ENCODE measurements at places on chromosomes 3 and 15. TPM values are rescaled to one million over a fixed set of nuclear protein-coding genes. Genes with fewer than 3 reads are reported as not detected.

DNA sequence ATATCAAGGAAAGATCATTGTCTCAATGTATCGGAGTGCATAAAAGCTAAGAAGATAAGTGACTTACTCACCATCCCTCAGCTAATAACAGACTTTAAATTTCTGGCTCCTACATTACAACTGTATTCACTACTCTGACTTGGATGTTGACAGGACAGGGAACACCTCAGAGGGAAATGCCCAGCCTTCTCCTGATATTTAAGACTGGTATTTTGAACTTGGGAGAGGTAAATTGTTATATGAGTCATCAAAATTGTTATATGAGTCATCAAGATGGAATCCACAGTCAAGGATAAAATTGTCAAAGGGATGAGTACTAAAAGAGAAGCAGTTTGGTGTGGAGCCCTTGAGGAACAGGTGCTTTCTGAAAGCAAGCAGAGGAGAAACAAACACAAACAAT lies 961.4 kb downstream of the VGLL3 start:
- no peak for DNase-seq

GRCh38 chr3:133925960-133926735 lies 30.5 kb upstream of the RAB6B start:
- no peak for DNase-seq

GRCh38 chr3:194715022-194715800 lies 29.5 kb downstream of the FAM43A start:
- no peak for DNase-seq

DNA sequence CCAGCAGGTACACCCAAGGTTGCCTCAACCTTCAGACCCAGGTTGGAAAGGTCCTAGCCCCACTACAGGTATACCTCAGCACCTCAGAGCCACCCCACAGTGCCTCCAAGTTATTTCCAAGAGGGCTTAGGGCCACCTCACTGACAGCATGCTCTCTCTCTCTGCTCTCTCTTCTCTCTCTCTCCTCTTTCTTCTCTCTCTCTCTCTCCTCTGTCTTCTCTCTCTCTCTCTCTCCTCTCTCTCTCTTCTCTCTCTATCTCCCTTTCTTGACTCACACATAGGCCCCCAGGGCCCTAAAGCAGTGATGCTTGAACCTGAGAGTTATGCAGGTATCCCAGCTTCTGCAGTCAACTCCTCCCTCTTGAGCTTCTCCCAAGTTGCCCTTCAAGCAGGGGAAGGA lies 4.2 kb downstream of the CAV3 start:
- no peak for DNase-seq

- no peak for DNase-seq
Observed at GRCh38 chr3:4904811-4905695, 74.2 kb upstream of the BHLHE40 start.

DNA sequence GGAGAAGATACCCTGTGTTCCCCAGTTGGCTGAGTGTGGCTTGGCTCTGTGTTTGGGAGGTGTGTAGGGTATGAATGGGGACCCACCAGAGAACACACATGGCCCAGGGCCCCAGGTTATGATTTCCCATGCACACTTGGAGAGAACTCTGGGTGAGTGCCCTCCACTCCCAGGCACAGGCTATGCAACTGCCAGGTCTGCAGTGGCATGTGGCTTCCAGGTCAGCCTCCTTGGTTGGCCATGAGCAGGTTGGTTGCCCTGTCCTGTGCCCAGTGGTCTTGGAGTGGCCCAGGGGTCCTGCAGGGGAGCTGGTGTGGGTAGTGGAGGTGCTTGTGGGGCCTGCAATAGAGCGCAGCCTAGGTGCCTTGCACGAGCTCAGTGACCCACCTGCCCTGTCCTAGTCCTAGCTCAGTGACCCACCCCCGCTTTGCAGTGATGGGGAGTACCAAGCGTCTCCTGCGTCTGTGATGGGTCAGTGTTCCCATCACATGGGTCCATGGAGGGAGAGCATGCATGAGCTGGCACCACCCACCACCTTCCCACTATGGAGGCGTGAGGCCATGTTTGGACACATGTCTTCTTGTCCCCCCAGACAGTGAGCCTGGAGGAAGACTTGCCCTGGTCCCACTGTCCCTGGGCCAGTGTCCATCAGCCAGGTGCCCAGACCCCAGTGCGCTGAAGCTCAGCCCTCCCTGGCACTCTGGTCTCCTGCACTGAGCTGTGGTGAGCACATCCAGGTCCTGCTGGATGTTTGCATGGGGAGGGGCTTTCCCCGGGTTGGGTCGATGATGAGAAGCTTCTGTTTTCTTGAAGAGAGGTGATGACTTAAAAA lies 217.3 kb downstream of the SNRPN start:
- no peak for DNase-seq

DNA sequence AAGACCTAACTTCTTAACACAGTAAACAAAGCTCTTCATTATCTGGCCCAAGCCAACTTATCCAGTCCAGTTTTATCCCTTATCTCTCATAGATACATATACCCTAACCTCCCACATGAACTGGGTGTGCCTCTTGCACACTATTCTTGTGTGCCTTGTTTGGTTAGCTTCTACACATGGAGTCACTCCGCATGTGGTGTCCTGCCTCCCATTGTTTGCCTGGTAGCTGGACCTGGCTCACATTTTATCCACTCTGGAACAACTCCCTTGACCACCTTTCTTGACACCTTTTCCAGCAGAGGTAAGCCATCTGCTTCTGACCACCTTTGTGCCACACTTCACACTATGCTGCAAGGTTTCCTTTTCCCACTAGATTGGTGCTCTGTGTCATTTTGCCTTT lies 15.2 kb downstream of the TIPARP start:
- no peak for DNase-seq

- no peak for DNase-seq
Observed at GRCh38 chr3:29284497-29284896, 3.6 kb downstream of the RBMS3 start.

- DNase-seq, result no peak
Observed at GRCh38 chr3:184662187-184662586, 49.7 kb downstream of the MAGEF1 start.

DNA sequence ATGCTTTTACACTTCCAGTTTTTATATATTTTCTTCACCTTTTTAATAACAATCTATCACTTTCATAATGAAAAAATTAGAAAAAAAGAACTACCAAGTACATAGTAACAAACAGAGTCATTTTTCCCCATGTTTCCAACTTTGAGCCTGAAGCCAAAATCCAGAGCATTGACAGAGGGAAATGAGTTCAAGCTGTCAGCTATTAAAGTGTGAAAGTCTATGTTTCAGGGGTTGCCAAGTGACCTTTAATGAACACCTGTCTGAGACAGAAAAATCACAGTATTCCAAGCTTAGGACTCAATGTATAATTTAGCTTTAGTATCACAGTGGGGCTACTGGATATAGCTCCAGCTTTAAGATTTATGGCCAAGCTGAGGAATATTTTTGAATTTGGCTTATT lies 128.3 kb upstream of the GADL1 start:
- no peak for DNase-seq

GRCh38 chr3:183265834-183266417 lies 12.9 kb downstream of the B3GNT5 start:
- DNase-seq, result no peak

DNA sequence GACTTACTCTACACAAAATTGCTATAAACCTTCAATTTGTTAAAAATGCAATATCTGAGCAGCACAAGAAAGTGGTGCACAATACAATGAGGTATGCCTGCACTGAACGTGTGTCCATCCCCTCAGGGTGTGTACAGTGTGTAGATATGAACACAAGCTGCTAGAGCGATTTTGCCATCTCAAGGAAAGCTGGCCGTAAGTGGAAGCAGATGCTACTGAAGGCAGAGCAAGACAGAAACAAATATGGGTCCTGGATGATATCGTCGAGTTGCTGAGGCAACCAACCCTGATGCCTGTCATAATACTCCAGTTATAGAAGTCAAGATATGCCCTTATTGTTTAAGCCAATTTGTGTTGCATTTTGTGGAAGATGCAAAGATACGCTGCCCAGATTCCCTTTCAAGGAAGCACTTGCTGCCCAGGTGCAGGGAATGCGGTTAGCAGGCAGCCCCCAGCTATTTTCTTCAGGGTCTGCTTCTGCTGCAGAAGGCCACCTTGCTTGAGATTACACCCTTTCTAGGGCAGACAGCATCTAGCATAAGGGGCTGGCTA lies 25.8 kb upstream of the EHHADH start:
- no peak for DNase-seq

- DNase-seq, result peak; percentile 25
Observed at GRCh38 chr3:194730365-194730764, 44.7 kb downstream of the FAM43A start.

DNA sequence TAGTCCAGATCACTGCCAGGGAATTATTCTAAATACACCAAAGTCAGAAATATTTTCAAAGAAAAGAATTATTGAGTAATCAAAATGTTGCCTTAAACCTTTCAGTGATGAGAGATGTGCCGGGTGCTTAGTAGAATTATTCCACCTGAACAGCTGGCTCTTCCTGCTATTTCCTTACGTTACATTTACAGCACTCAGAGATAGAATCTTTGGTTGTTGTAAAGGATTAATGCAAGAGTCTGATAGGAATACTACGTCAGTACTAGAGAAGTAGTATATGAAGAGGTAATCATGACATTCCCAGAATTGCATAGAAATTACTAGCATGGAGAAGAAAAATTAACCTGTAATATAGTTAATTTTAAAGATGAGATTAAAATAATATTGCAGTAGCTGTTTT lies 50.9 kb upstream of the ZDHHC23 start:
- no peak for DNase-seq

DNA sequence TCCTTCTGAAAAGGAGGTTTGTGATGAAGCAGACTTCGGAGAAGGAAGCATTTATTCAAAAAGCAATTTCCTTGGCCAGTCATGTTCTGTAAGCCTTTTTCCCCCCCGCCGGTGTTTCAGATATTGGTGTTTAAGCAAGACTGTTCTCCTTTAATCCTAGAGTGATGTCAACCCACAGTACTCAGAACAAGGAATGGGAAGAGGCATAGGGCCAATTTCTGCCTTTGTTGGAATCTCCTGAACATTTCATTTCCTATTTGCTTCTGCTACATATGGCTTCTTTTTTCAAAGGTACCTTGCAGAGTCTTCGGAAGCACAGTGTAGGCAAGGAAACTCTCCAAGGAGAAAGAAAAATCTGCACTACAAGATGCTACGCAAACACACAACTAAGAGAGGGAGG lies 713.1 kb upstream of the CFAP20DC start:
- DNase-seq, result no peak

DNA sequence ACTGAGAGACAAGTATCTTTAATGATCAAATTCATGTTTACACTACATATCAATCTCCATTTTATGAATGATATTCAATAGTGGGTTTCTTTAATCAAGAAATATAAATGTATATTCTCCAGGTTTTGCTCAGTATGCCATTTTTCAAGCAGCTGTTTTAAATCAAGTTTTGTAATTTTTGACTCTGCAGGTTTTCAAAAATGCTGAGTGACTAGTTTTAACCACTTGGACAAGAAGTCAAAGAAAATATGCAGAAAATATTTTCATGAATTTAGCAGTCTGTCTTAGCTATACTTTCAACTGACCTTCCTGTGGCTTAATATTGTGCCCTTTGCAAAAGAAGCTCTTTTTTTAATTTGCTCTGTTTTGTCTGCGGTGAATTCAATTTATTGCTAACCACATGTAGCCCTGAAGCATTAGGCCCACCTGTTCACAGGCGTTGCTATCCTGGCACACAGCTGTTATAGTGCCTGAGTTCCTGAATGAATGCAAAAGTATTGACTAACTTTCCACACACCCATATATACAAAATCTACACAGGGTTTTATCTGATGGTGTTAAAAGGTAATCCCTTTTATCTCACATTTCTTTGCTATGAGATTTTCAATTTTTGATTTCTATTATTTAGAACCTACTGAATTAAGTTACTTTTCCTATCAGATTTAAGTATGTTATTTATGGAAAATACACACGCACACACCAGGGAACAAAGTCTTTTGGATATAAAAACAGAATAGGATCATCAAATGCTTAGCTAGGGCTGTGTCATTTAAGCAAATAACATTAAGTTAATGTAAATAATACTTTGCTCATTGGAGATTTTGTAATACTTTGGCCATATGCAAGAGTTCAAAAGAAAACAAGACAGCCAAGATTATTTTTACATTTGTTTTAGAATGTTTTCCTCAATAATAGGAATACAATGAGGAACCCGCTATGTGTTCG lies 1166.1 kb upstream of the GBE1 start:
- no peak for DNase-seq

- no peak for DNase-seq
Observed at GRCh38 chr3:20832963-20833362, 647.0 kb upstream of the SGO1 start.

GRCh38 chr3:41880387-41880786 lies 81.5 kb downstream of the ULK4 start:
- DNase-seq, result no peak

GRCh38 chr3:43213631-43214030 lies 72.7 kb upstream of the SNRK start:
- DNase-seq, result no peak

DNA sequence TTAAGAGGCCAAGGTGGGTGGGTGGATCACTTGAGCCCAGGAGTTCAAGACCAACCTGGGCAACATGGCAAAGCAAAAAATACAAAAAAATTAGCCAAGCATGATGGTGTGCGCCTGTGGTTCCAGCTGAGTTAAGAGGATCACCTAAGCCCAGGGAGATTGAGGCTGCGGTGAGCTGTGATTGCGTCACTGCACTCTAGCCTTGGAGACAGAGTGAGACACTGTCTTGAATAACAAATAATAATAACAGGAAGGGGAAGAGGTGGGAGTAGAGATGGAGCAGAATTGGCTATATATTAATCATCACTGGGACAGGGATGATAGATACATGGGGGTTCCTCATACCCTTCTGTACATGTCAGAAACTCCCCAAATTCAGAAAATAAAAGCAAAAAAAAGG lies 23.8 kb upstream of the NMB start:
- DNase-seq, result no peak

- no peak for DNase-seq
Observed at GRCh38 chr3:32392536-32393302, 1.1 kb downstream of the CMTM7 start.

DNA sequence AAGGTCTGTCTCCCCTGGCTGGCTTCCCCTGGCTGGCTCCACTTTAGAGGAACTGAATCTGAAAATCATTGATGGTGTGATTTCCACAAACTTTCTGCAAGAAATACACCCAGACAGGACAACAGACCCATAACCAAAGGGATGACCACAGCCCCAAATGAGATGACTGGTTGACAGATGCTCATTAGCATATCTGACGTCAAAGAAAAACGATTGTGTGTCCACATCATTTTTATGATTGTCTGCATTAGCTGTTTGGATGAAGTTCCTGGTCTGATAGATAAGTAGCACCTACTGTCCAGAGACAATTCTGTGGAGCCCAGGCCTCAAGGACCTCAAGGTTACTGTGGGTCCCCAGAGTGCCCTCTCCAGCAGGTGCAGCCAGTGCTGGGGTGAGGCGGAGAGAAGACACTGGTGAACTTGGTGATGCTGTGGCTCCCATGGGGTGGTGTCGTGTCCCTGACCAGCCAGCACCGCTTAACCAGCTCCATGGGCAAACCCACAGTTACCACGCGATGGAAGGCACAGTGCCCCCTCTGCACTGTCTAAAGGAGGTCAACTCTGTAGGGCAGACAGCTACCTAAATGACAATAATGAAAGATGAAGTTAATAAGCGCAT lies 127.4 kb downstream of the NSMCE3 start:
- no peak for DNase-seq

GRCh38 chr3:177005718-177006405 lies 191.4 kb downstream of the TBL1XR1 start:
- DNase-seq, result no peak

The PLSCR5 gene
- not detected for total RNA-seq

The ISLR2 gene
- 2.9 TPM for total RNA-seq

The ALDH1A2 gene
- total RNA-seq, result 36.0 TPM

The COLQ gene
- 6.8 TPM for total RNA-seq

The STRA6 gene
- 21.9 TPM for total RNA-seq

The FGF12 gene
- 4.5 TPM for total RNA-seq

The OCA2 gene
- total RNA-seq, result 3.0 TPM

The CHRM5 gene
- 0.48 TPM for total RNA-seq

The USP13 gene
- 12.1 TPM for total RNA-seq

Measured in urinary bladder (tissue), 4 donors.